ENCODE measurements at places on chromosomes 11 and 22.

GRCh38 chr11:64058494-64058893 is 22.8 kb downstream of the FLRT1 start:
- DNase-seq, result no peak

DNA sequence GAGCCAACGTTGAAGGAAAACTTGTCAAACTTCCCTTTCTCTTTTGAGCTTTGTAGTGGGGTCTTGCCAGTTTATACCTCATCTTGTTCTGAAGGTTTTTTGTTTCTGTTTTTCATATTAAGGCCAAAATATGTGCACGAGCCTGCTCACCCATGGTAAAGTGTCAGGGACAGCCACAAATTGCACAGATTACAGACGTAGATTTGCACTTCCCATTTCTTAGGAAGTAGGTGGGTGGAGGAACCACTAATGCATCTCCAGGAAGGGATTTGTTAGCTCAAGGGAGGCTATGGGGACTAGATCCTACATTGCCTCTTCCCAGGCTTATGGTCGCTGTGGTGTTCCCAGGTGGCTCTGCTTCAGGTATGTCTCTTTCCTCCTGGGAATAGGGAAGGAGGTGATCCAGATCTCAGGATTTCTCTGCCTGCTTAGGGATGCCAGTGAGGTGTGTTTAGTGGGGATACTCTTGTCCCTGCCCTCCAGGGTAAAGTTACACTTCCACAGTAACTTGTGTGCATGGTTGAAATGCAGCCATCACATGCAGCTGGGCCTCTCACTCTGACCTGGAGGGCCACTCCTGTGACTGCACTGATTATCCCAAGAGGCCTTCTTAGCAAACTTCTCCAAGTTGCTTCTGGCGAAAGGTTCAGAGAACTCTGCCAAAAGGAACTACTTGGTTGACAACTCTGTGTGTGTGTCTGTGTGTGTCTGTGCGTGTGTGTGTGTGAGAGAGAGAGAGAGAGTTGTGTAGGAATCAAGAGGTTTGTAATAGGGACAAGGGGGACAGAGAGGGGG is 9.8 kb downstream of the PPFIBP2 start:
- no peak for DNase-seq

GRCh38 chr11:4190098-4190497 is 95.5 kb downstream of the RRM1 start:
- no peak for DNase-seq

- DNase-seq, result no peak
Measured at GRCh38 chr11:11524436-11525061, 97.3 kb downstream of the GALNT18 start.

- DNase-seq, result no peak
Measured at GRCh38 chr22:44845796-44846720, 93.7 kb downstream of the ARHGAP8 start.

GRCh38 chr22:44139773-44140172 is 41.0 kb upstream of the PARVG start:
- no peak for DNase-seq

DNA sequence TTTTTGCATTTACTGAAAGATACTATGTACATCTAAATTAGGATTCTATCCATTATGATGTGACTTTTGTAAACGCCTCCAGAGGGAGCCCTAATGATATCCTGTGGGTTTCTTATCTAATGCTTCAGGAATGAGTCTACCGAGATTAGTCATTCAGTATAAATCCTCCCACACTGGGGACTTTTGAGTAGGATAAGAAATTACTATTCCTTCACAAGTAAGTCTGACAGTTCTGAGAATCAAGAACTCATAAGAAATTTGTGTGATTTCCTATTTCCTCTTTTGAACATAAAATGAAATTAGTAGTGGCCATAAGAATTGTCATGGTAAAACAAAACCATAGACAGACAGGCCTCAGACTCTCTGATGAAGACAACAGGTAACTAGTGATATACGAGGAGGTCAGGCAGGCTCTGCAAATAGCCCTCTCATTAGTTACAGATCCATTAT is 10.0 kb upstream of the OR5M1 start:
- peak; percentile 68 for DNase-seq

- peak; percentile 8 for DNase-seq
Measured at GRCh38 chr11:85165819-85166218, 461.3 kb downstream of the DLG2 start.

DNA sequence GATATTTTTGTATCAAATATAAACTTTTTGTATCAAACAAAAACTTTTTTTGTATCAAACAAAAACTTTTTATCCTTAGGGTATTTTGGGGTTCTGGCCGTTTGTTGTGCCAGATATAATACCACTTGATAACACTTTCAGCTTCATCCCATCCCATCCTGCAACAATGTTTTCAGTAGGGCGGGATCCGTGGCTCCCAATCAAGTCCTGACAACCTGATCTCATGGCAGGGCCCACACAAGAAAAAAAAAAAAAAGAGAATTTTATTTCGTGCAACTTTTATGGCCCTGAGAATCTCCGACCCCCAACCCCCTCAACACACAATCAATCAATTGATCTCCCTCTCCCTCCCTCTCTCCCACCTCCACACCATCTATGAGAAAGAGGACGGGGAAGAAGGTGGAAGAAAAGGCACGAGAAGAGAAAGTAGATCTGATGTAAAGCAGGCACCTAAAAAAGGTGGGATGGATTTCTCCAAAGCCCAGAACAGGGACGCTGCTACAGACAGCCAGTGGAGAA is 4749.6 kb upstream of the OR11H1 start:
- no peak for DNase-seq

- DNase-seq, result no peak
Measured at GRCh38 chr11:114929351-114930000, 251.1 kb downstream of the NXPE2 start.

- no peak for DNase-seq
Measured at GRCh38 chr11:74009675-74010305, 905 bp upstream of the UCP3 start.

DNA sequence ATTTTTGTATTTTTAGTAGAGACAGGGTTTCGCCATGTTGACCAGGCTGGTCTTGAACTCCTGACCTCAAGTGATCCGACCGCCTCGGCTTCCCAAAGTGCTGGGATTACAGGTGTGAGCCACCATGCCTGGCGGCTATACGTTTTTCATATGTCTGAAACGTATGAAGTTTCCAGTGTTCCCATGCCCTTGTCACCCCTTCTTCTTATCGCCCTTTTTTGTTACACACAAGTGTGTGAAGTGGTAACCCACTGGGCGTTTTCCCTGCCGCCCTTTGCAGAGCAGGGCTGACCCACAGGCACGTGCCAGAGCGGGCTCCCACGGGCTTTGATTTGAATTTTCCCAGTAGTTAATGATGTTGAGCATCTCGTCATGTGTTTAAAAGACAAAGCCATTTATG is 17.0 kb downstream of the PIM3 start:
- no peak for DNase-seq

DNA sequence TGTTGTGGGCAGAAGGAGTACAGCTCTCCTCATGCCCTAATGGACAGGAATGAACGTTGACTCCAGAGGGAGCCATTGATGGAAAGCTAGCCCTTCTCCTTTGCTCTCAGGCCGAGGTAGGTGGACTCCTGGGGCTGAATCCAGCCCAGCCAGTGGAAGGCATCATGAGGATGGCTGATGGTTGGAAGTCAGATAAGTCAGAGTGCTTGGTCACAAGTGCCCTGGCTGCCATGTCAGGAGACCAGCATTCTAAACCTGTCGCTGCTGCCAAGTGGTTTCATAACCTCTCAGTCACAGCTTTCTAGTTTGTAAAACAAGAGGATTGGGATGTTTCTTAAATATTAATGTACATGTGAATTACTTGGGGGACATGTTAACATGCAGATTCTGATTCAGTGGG is 32.3 kb downstream of the PIWIL4 start:
- DNase-seq, result no peak

GRCh38 chr22:46072110-46072881 is 78.0 kb upstream of the PPARA start:
- DNase-seq, result peak; percentile 48

- DNase-seq, result peak; percentile 82
Measured at GRCh38 chr11:65856689-65857499, 1.1 kb downstream of the CFL1 start.

- DNase-seq, result no peak
Measured at GRCh38 chr22:49518436-49518970, 309.2 kb downstream of the BRD1 start.

- peak; percentile 18 for DNase-seq
Measured at GRCh38 chr22:27930331-27931060, 11.4 kb upstream of the PITPNB start.

GRCh38 chr22:28896611-28897010 is 13.2 kb downstream of the ZNRF3 start:
- no peak for DNase-seq

DNA sequence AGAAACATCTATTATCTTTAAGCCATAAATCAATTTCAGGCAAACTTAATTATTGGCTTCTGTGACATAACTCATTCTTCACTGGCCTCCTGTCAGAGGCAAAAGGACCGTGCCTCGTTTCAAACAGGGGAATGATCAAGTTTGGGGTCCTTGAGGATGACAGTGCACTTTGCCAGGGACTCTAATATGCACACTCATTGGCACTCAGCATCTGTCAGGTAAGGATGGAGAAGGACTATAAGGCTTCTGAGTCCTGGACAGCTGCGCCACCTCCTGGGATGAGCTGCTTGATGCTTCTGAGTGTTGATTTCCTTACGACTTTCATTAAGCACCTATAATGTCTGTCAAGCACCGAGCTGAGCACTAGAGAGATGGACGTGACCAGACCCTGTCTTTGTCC is 20.2 kb downstream of the BPIFC start:
- peak; percentile 45 for DNase-seq

DNA sequence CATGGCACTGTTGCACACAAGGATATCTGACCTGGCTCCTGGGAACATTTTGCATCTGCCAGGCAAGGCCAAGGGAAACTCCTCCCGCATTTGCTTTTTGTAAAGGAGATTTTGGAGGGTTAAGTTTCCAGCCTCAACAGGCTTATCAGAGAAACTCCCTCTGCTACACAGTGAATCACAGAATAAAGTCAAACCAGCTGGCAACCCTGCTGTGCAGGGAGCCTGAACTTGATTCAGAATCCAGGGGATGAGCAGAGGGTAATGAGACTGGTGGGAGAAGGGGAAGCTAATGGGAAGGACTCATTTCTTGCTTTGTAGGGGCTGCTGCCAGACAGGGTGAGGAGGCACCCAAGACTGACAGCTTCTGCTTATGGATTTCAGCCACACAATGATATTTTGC is 185.3 kb upstream of the ISX start:
- no peak for DNase-seq

DNA sequence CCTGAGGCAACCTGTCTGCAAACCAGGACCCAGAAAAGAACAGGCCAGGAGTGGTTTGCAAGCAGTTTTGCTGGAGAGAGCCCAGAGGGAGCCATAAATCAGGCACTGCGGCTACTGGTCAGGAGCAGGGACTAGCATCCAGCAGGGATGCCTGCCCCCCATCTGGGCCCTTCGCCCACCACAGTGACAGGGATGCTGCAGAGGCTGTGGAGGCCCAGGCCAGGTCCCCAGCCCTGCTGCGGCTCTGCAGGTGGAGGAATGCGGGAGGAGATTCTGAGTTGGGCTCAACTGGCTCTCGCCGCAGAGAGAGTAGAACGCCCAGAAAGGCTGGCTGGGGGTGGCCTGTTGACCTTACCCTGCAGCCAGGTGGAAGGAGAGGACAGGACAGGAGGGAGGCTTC is 16.4 kb upstream of the NEFH start:
- no peak for DNase-seq

DNA sequence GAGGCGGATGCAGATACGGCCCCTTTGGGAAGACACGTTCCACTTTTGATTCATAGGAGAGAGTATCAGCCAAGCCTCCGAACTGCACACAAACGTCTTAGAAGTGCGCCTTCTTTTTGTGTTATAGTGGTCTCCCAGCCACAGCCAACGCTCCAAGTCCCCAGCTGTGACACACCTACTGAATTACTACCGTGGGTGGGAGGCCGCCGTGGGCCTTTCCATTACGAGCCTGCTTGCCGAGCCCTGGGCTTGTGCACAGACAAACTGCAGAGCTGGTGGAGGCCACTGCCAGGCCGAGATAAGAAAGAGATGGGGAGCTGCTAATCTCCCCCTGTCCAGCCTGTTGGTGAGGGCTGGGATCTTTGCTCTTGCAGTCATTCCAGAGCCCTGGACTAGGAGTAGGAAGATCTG is 761 bp downstream of the HMBS start:
- peak; percentile 34 for DNase-seq

GRCh38 chr22:30176431-30176830 is 70.1 kb downstream of the LIF start:
- DNase-seq, result no peak

DNA sequence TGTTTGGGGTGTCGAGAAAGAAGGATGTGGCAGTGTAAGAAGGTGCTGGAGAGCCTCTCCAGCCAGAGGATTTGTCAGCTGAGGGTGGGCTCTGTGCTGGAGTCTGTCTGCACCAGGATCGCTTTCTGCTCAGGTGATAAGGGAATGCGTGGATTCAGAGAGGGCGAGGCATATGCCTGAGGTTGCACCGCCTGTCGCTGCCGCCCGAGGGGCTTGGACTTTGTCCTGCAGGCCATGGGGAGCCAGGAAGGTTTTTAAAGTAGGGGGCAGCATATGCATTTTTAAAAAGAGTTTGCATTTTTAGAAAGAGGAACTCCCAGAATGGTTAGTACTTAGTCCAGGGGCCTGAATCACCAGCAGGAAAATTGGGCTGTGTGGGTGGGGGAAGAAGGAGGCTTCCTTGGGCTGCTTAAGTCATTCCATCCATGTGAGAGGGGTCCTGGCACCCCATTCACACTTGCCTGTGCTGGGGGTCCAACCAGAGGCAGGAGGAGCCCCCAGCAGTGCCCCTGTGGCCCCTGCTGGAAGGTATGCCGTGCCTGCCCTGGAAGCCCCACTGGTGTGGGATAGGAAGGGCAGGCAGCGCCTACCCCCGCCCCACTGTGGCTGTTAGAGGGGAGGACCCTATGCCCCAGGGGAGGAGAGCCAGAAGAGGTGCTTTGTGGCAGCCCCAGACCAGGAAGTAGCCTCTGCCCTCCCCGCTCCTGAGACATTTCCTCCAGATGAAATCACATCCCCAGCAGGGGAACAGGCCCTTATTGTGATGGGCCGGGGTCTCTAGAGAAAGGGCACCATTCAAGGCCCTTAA is 35.8 kb upstream of the MYRF start:
- DNase-seq, result no peak

- DNase-seq, result peak; percentile 64
Measured at GRCh38 chr11:123188508-123189165, 6.4 kb downstream of the CLMP start.

DNA sequence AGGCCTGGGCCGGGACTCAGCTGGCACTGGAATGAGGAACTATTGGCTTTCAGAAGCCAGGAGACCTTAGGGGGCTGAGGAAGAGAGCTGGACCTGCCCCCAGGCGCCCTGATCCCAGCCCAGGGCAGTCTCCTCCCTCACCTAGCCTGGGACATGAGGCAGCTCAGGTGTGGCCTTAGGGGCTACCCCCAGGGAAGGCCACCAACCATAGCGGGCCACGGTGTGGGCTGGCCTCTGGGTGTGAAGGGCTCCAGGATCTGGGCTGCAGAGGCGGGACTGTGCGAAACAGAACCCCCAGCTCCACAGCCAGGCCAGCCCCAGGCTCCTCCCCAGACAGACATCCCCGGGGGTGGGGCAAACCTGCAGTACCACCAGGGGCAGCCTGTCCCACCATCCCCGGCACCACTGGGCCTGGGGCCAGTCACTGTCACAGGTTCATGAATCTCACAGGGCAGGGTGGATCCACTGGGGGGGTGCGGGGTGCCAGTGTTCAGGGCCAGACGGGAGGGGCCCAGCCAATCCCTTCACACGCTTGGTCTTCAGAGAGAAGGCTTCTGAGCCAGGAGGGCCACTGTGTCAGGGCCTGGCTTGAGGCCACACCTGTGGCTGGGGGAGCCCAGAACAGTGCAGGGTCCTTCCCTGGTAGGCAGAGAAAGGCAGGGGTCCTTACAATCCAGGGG is 3.5 kb downstream of the PLXNB2 start:
- DNase-seq, result peak; percentile 33

- no peak for DNase-seq
Measured at GRCh38 chr11:19102521-19102900, 14.5 kb upstream of the ZDHHC13 start.
